ENCODE measurements at places on chromosomes 12 and 14.
A peak's percentile ranks its signal among the peaks of the same experiment; 100 is the strongest.

DNA sequence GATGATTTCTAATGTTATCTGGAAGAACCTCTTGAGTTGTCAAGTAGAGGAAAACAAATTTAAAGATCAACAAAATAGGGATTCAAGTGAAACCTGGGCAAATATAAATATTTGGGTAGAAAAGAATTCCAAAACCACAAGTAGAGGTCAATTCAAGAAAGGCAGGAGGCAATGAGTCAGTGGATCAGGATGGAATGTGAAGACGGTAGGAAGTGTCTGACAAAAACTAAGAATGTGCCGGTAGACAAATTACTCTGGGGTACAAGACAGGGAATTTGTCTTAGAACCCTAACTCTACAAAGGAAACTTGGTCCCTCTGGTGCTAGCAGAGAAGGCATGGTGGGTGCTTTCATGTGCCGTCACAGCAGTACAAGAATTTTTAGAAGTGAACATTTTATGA lies 13.6 kb downstream of the ABCD2 start:
- DNase-seq: no peak

DNA sequence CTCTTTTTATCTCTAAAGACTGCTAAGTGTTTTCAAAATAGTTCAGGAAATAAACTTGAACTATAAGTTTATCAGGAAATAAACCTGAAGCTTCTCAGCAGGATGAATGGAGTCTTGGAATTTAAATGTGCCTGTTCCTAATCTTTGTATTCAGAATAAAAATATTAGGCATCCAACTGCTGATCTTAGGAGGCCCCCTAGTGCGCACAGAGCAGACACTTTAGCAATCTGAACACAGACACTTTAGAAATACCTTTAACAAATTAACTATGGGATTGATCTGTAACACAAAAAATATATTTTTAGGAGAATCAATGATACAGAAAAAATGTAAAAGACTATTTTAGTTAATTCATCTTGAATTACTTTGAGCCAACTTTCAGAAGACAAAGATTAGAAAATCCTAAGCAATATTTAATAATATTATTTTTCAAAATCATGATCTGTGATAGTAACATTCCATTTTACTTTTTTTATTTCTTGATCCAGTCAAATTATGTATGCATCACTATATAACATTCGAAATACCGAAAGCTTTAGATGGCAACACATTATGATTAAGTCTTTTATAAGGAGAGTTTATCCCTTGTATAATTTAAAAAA lies 80.9 kb downstream of the SLC41A2 start:
- no peak for DNase-seq

- DNase-seq: no peak
Observed at GRCh38 chr12:24565300-24565699, 383.6 kb downstream of the BCAT1 start.

- peak; percentile 86 for DNase-seq
Observed at GRCh38 chr12:120439646-120440247, 1.8 kb downstream of the COX6A1 start.

DNA sequence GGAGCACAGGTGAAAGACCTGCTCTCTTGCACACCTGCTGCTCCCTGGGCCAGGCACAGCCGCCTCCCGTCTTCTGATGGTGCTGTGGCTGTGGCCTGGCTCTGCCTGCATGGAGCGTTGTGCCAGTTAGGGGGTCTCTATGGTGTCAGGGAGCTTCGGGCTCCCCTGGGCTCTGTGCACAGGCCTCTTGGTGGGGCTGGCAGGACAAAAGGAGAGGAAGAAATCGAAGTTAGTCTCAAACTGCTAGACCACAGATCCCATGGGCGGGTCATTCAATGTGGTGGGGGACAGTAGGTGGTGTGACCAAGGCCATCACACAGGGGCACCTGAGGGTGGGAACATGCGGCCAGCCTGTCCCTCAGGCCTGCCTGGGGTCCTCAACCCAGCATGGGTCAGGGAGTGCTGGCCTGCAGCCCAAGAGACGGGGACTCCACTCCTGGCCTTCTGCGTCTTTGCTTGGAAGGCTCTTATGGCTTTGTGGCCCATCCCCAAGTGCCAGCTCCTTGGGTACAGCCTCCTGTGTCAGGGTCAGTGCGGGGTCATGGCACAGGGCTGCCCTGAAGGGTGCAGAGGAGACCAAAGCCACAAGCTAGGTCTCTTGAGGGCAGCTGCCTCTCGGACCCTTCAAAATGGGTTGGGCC lies 84.1 kb downstream of the KIF26A start:
- no peak for DNase-seq

DNA sequence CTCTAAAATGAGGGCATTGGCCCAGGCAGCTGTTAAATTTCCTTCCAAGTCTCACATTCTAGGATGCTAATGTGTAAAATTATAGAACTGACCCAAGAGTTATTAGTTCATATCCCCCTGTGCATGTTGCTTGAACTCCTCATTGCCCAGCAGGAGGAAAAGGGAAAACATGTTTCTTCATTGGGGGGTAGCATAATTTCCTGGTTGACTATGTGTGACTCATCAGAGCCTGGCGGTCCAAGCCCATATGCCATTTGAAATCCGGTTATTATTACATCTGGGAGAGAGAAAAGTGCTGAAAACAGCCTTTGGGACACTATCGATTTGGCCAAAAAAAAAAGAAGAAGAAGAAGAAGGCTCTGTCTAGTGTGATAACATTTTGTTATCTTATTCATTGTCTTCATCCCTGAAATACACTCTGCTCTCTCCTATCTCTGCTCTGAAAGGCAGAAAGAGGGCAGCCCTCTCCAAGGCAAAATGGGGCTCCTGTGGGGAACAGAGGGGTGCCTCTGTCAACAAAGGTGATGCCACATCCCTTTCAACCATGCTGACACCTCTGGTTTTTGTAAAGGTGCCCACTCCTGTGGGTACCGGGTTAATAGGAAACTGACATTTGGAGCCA lies 114.2 kb downstream of the DAD1 start:
- DNase-seq: no peak
